ENCODE measurements at places on chromosomes 6 and 20. TPM values are rescaled to one million over a fixed set of nuclear protein-coding genes. Genes with fewer than 3 reads are reported as not detected.
A peak's percentile ranks its signal among the peaks of the same experiment; 100 is the strongest.

Gene TBXT
- not detected for polyA plus RNA-seq

Gene PRDM1
- polyA plus RNA-seq = 3.8 TPM

Gene MATN4
- polyA plus RNA-seq = 3.2 TPM

DNA sequence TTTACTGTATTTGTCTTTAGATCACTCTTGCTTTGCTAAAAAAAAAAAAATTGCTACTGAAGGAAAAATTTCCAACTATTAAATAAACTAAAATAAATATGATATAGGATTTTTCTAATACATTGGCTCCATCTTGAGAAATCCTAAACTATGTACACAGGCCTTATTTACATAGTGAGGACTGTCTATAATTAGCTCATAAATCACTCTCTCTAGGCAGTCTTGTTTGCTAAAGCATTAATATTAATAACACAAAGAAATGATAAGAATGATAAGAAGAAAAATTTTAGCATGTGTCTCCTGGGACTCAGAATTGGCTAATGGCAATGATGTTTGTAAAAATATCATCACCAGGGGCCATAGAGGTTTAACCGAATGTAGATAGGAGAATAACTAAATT is 13.3 kb upstream of the CRYBG1 start:
- DNase-seq = no peak

DNA sequence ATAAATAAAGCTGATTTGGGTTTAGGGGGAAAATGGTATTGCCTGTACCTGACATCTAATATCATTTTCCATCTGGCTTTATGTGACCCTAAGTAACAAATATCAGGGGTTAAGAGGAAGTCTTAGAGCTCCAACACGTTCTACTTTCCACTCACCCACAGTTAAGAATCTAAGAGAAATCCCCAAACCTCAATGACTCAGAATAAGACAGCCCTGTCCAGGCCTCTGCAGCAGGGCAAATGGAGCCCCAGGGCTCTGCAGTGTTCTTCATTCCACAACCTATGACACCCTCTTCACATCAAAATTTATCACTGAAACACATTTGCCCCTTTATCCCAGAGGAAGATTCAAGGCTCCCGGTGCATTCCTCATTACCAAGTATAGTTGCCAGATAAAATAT is 20.3 kb upstream of the TENT5A start:
- no peak for DNase-seq

DNA sequence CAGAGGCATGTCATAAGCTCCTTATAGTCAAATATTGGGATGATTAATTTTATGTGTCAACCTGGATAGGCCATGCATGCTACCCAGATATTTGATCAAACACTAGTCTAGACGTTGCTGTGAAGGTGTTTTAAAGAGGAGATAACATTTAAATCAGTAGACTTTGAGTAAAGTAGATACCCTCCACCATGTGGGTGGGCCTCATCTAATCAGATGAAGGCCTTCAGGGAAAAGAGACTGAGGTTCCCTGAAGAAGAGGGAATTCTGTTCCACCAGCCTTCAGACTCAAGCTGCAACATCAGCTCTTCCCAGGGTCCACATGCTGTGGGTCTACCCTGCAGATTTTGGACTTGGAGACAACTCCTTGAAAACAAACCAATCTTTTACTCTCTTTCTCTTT is 11.4 kb upstream of the NEDD9 start:
- DNase-seq = no peak

- peak; percentile 74 for DNase-seq
These were observed 8.2 kb upstream of the CEP250 start for GRCh38 chr20:35447082-35447789.

DNA sequence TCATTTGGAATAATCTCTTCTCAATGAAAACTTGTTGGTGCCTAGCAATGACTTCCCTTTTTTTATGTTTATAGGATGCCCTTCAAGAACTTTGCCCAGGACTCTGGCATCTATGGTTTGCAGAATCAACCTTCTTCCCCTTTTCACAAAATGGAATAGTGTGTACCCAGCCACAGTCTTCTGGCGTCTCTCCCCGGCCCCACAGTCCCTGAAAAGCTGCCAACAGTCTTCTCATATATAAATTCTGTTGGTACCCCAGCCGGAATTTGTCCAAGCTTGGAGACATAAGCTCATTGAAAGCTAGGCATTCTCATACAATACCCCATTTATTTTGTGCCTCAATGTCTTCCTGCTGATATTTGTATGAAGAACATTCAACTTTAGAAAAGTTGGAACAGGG is 26.4 kb upstream of the MCM3 start:
- no peak for DNase-seq

- DNase-seq = no peak
These were observed 161.4 kb downstream of the ID4 start for GRCh38 chr6:19998541-19998940.

DNA sequence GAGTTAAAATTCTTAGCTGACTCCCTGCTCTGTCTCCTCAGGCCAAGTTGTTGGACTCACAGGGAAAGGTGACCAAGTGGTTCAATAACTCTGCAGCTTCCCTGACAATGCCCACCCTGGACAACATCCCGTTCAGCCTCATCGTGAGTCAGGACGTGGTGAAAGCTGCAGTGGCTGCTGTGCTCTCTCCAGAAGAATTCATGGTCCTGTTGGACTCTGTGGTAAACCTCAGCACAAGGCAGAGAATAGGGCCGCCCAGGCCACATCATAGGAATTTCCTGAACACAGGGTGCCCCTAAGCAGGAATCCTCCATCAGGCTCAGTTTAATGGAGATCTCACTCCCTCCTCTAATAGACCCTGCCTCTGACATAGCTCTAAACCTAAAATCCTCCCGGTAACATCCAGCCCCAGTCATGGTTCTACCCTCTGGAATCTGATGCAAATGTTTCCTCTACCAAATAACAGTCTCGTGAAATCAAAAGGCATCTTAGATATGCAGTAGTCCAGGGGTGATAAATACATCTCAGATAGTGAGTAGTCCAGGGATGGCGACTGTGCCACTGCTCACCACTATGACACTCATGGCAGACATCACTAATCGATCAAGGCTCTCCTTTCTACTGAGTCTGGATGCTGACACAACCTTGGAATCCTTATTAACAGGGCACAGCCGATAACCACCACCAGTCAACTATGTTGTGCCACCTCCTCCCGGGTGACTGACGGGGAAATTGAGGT is 18.3 kb downstream of the BPIFB1 start:
- no peak for DNase-seq

DNA sequence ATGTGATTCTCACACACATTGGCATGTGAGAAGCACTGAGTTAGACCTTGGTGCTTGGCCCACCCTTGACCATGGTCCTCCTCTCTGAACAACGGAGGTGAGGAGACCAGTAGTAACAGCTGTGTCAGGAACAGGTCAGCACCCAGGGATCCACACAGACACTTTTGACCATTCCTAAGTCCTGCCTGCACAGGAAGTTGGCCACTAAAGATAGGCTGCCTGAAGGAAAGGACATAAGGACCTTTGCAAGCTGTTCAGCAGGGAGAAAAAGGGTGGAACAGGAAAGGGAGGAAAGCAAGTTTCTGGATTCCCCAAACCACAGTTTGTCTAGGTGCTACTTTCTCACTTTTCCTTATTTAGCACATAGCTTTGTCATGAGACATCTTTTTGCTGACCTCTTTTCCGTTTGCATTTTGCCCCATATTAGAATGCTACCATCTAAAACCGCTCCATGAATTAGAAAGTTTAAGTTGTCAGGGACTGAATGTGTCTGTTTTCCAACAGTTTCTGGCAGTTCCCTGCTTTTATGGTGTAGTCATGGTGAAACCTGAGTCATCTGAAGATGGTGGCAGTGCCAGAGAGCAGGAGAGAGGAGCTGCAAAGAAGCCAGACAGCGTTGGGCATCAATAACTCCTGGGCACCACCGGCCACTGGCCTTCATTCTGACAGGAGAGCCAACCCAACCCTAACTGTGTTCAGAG is 1.1 kb upstream of the CD109 start:
- DNase-seq = no peak

DNA sequence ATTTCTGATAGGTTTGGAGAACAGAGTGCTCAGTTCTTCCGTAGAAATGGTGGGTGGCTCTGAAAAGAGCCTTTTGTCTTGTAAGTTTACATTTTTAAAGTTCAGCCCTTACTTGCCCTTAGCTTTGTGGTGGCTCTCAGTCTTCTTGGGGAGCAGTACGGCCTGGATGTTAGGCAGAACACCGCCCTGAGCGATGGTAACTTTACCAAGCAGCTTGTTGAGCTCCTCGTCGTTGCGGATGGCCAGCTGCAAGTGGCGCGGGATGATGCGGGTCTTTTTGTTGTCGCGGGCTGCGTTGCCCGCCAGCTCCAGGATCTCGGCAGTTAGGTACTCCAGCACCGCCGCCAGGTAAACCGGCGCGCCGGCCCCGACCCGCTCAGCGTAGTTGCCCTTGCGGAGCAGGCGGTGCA is 19.5 kb downstream of the OR2B2 start:
- DNase-seq = no peak

All from left renal pelvis (tissue), 4 donors.